NCI-H460 (cell line): ENCODE measurements at places on chromosomes 7 and 10. TPM values are rescaled to one million over a fixed set of nuclear protein-coding genes. Genes with fewer than 3 reads are reported as not detected.

DNA sequence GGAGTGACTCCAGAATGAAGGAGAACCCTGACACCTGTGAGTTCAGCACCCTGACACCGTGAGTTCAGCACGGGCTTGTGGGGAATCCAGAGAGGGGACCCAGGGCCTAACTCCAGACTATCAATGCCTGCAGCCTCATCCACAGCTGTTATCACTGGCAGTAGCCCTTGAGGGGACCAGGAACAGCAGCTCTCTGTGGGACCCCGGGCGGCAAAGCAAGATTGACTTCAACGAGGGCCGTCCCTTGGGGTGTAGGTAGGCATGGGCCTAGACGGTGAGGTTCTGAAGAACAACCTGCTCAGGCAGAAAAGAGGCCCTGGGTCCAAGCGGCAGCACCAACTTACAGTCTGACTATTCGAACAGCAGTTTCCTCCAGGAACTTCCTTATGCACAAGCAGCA, 8.9 kb downstream of the GRID1 start:
- no peak for DNase-seq

DNA sequence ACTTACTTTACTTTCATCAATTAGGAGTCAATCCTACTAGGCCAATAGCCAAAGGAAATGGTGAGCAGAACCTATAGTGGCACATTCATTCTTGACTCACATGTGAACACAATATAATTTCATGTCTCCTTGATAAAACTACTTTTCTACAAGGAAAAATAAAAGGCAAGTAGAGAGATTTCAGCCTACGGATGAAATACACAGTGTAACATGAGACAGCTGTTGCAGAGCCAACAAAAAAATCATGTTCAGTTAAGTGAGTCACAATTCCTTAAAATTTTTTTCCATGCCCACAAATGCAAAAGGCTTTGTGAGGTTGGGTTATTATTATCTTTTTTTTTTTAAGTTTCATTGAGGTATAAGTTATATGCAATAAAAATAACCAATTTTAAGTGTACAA, 54.8 kb downstream of the GPR141 start:
- no peak for DNase-seq

DNA sequence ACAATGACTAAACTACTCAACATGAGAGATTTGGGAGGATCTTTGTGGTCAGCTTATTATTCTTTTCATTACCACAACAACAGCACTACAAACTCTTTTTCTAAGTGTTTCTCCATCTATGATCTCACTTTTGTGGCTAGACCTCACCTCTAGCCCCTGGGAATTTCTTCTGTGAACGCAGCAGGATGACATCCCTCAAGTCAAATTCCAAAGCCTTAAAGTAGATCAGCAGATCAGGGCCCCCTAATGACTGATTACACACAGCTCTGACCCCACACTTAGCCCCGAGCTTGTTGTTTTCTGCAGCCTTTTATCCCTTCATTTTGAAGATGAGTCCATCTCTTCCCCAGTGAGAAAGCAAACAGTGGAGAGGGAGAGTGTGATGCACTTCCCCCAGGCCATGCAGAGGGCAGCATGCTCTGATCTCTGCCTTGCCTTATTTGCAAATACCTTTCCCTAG, 27.3 kb downstream of the TFAM start:
- no peak for DNase-seq

GRCh38 chr10:61793760-61794703, 107.5 kb upstream of the ARID5B start:
- DNase-seq: no peak

DNA sequence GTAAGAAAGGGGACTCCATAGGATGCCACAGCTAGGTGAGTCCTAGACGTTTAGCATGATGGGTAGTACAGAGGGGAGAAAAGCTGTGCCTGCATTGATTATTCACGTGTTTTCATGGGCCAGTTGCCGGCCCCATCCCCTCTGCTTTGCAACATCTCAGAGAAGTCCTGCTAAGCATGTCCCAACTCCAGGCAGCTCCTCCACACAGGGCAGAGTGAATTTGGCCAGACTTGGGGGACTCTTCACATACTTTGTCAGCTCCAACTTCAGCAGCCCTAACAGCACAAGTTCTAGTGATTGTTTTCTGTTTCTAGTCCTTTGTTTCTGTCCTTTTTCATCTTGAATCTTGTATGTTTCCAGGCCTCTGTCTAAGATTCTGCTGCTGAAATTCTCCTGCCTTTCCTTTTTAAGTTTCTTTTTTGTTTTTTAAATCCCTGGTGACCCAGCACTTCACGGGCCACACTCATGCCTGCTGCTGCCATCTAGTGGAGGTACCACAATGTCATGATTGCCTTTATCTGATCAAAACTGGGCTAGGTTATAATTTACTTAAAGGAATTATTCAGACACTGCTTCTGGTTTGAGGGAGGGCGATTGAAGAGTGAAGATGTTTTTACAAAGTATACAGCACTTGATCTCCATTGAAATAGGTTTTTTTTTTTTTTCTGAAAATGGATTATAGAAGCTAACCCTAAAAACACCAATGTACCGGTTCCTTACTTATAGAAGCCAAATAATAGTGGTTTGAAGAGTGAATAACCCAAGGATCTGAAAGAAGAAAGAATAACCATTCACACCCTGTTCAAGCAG, 276.9 kb downstream of the CSTF2T start:
- DNase-seq: peak; percentile 38

DNA sequence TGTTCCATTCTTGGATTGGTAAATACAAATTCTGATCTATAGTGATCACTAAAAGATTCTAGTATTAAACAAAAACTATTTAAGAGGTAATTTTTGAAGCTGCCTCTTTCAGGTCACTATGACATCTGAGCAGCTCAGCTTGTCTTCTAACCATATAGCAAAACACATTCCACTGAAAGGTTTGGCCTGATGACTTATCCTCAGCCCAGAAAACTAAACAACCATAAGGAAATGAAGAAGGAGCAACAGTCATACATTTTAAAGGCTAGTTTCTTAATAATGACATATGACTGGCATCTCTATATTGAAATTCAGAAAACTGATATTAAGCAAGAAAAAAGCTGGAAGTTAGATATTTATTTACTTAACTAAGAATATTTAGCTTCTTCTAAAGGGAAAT, 24.6 kb downstream of the NT5C2 start:
- DNase-seq: no peak

- DNase-seq: no peak
These were observed 1.2 kb downstream of the TMEM139 start for GRCh38 chr7:143285806-143286521.

DNA sequence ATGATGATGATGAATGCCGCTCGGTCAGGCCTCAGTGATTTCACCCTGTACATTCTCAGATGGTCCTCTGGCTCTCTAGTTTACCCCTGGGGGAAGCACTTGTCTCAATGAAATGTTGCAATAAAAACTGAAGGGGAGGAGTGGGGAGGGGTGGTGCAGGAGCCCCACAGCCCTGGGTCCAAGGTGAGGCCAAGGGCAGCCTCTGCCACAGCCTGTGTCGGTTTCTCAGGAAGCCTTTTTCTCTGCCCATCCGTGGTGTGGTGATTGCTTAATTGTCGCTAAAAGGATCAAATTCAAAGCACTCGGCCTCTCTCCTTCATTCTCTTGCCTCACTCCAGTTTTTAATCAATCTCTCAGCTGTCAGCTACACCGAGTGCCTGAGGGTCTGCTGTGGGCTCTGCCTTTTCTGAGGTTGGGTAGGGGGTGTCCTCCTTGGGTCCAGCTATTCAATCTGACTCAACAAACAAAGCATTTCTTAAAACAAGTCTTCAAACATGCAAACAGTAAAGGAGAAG, 39.1 kb upstream of the HSPA12A start:
- DNase-seq: no peak

DNA sequence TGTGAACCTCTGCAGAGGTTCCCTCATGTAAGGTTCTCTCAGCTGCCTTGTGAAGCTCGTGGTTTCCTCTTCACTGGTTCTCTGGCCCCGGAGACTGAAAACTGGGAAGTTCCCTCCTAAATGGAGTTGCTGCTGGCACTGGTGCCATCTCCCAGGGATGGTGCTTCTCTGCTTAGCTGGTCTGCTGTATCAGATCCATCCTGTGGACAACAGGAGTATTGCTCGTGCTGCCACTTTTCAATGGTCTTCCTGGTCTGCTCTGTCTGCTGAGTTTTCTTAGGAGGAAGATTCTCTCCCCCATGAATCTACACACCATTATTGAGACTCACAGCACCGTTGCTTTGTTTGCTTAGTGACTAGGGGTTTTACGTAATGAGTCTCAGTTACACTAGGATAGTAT, 247.8 kb downstream of the OTUD1 start:
- DNase-seq: no peak

DNA sequence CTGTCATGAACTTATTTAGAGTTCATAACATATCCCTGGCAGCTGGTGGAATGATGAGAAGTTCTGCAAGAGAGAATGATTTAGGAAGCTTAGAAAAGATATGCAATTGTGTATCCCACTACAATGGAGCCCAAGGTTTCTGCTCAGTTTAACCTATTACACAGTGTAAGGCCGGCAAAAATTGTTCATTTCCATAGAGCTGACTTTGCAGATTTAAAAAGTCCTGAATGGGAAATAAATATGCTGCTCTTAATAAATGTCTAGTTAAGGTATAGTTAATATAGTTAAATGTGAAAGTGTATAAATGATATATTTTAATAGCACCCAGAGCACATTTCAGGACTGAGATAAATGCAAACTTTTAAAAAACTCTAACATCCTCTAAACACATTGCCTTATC, 149.9 kb downstream of the EVX1 start:
- no peak for DNase-seq

DNA sequence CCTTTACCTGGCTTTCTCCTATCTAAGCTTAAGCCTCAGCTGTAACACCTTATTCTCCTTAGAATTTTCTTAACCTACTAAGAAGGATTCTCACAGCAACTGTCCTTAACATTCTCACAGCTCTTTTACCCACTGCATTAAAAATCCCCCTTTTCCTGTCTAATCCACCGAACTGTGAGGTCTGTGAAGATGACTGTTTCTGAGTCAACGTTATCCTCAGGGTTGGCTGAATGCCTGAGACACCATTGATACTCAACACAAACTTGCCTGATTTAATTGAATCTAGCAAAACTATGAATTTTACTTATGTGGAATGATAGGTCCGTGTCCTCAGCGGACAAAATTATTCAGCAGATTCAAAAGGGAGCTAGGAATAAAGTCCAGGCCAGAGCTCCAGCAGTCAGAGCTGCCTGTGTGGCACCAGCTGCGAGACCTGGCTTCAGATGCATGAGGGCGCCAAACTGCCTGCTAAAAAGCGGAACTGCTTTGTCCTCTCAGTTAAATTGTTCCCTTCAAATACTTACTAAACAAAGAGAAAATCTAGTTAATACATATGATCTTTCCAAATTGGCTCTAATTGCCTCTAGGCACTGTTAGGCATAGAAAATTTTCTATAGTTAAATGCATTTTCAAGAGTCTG, 33.4 kb upstream of the VWDE start:
- DNase-seq: no peak

GRCh38 chr7:157250605-157251228, 86.1 kb upstream of the DNAJB6 start:
- DNase-seq: peak; percentile 72

DNA sequence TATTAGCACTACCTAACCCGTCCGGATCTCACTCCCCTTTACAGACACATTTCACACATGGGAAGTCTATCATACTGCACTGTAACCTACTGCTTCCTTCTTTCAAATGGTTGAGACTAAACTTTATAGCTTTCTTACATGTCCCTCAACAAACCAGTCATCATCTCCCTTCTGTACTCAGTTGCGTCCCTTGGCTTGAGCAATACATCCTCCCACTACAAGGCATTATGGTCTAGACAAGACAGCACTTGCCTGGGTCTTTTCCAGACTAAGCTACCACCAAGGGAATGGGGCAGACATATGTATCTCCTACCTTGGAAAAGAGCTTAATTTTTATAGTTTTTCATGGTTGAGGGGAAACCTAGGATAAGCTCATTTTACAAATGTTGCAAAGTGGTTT, 575.2 kb downstream of the KCNMA1 start:
- DNase-seq: no peak

DNA sequence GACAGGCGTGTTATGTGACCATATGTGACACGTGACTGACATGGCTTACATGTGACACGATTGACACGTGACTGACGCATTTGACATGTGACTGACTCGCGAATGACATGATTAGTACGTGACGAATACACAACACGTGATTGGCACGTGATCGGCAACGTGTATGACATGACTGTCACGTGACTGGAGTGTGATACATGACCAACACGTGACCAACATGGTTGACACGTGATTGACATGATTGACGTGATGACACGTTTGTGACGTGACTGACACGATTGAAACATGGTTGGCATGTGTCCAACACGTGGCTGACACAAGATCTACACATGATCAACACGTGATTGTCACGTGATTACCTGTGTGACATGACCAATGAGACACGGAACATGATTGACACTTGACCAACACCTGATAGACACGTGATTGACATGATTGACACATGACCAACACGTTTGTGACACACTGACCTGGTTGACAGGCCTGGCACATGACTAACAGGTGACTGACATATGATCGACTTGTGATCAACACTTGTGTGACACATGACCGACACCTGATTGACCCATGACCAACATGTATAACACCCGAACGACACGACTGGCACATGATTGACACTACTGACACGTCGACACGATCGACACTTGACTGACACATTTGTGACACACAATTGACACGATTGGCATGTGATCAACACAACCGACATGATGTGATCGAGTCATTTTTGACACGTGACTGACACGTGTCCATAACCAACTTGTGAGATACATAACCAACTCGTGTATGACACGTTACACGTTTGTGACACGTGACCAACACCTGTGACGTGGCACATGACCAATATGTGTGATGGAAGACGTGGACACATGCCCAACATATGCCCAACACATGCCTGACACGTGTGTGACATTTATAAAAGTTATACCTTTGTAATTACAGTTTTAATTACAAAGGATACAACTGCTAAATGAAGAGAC, 21.1 kb downstream of the CRPPA start:
- no peak for DNase-seq

- no peak for DNase-seq
These were observed 245.2 kb downstream of the ZMYND11 start for GRCh38 chr10:380313-380940.

GRCh38 chr7:68166525-68166924, 1169.9 kb downstream of the TYW1 start:
- no peak for DNase-seq

DNA sequence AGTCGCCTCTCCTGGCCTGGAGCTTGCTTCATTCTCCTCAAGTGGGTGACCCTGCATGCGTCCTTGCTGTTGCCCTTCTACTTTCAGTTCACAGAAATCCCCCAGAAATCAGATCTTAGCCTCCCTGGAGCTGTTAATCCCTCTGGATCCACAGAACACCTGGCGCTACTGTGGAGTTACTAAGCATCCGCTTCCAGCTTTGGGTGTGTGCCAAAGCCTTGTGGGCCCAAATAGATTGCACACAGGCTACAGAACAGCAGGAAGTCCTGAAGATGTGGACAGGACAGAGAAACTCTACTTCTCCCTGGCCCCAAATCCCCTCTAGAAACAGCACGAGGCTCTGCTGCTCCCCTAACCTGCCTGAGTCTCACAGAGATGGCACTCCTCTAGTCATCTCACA, 36.6 kb upstream of the PDLIM1 start:
- no peak for DNase-seq

Gene NODAL
- not detected in 2 replicates for total RNA-seq

Gene CYP17A1
- total RNA-seq: not detected in 2 replicates

Gene TAS2R41
- not detected in 2 replicates for total RNA-seq

Gene OPALIN
- not detected in 2 replicates for total RNA-seq

Gene TMEM139
- 4.0 and 7.3 TPM in 2 replicates for total RNA-seq

Gene OR2A5
- total RNA-seq: not detected in 2 replicates
